ENCODE measurements at places on chromosomes 3 and 15.

DNA sequence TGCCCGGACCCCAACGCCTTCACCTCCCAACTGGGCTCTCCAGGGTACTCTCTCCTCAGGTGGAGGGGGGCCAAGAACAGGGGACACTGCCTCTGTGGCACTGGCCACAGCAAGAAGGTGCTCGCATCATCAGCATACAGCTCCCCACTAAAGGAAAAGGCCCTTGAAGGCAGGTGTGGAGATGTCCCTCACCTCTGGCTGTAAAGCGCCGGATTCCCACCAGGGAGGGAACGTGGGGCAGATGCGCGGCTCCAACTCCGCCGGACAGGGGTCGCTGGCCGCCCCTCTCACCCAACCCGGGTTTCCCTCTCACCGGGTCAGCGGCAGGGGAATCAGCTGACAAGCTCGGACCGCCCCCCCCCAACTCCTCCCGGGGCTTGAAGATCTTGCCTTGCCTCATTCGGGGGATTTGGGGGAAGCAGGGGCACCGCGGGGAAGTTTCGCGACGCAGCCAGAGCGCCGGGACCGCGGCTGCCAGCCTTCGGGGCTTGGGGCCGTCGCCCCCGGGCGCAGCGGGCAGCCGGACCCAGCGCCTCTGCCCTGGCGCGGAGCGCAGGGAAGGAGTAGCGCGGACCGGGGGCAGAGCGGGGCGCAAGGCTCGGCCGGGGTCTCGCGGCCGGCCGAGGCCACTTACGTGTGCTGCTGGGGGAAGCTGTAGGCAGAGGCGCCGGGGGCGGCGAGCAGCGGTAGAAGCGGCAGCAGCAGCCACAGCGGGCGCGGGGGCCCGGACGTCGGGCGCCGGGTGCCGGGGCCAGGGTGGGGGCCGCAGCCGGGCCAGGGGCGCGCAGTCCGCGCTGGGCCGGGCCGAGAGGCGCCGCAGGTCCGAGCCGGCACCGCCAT is 630 bp downstream of the CACNA2D2 start:
- DNase-seq: no peak

GRCh38 chr3:42090973-42091731 is at the start of gene TRAK1:
TSS of gene TRAK1 (plus strand) at chr3:42091357. CDS start at chr3:42091470, 113 bp downstream.
- no peak for DNase-seq

DNA sequence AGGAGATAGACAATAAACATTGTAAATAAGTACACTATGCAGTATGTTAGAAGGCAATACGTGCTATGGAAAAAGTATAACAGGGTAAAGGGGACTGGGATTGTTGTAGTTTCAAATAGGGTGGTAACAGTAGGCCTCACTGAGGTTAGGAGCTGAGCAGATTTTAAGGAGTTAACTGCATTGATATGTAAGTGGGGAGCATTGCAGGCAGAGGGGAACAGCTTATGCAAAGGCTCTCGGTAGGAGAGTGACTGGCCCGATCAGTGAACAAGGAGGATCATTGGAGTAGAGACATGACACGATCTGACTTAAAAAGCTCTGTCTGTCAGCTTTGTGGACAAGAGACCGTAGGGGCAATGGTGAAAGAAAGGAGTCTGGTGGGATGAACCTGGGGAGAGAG is 46.8 kb downstream of the PCCB start:
- no peak for DNase-seq

DNA sequence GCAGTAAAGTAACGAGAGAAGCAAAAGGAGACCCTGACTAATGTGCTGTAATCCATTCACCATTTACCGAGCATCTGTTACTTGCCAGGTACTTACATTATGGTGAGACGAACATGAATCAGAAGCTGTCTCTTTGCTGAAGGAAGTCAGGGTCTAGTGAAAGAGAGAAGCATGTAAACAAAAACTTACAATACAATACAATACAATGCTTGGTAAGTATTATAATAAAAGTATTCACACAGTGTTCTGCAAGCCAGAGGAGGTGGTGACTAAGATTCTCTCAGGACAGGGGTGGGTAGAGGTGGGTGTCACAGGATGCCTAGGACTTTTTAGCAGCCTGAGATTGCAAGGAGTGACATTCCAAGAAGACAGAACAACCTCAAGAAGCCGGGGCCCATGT is 50.2 kb upstream of the MGA start:
- no peak for DNase-seq

GRCh38 chr3:176807938-176808337 is 389.3 kb downstream of the TBL1XR1 start:
- no peak for DNase-seq

DNA sequence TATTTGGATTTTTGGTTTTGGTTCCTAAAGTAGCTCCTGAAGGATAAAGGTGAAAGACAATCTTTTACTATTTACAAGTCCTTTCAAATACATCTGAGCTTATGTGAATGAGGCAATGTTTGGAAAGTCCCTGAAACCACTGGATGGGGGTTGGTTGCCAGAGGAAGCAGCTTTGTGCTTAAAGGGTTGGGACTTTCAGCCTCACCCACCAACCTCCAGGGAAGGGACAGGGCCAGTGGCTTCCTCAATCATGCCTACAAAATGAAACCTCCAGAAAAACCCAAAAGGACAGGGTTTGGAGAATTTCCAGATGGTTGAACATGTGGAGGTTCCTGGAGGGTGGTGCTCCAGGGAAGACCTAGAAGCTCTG is 20.9 kb upstream of the ABHD17C start:
- DNase-seq: no peak

GRCh38 chr3:132241776-132242514 is 75.3 kb upstream of the ACP3 start:
- DNase-seq: no peak

GRCh38 chr3:182248349-182248880 is 536.7 kb downstream of the SOX2 start:
- no peak for DNase-seq

- DNase-seq: no peak
Measured at GRCh38 chr3:87833039-87833377, 225.8 kb downstream of the CGGBP1 start.

DNA sequence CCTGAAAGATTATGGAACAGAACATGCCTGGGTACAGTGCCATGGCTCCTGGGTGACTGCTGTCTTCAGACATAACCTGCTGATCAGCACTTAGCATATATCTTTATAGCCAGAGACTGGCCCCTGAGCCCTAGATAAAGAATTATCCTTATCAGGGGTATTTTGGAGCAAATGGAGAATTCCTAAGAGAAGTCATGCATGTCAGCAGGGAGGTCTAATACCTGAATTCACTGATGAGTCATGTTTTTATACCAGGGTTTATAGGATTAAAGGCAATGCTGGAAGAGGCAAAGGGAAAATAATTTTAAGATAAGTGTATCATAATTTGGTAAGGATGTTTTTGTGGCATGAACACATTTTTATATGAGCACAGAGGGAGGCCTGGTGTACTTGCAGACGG is 159.8 kb downstream of the ADAMTSL3 start:
- DNase-seq: no peak

DNA sequence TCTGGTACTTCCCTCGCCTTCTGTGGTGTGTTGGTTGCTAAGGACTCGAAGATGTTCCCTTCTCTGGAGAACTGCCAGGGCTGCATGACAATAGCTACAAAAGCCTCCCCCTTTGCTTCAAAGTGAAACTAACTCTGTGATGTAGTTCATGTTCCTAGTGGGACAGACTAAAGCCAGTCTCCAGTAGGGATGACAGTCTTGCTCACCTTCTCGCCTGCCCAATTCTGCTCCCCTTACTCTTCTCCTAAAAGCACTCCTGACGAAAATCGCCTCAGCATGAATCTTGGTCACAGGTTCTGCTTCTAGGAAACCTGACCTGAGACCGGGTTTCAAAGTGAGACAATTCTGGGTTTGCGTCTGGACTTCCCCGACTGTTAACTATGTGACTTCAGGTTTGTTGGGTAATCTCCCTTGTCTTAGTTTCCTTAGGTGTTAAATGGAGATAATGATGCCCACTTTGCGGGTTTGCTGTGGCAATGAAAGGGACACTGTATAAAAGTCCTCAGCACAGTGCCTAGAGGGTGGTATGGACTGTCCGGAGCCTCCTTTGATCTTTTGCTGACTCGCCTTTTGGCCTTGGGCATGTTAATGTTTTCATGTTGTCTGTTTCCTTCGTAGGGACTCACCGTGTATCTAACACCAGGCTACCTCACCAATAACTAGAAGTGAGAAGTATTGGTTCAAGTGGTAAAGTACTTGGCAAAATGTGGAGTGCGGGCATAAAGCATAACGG is 24.9 kb upstream of the THRB start:
- DNase-seq: no peak

GRCh38 chr15:86439614-86440013 is 359.9 kb downstream of the AGBL1 start:
- DNase-seq: no peak

- DNase-seq: no peak
Measured at GRCh38 chr3:76497636-76498035, 542.3 kb upstream of the ROBO2 start.
